ENCODE measurements at places on chromosomes 5 and 9.

DNA sequence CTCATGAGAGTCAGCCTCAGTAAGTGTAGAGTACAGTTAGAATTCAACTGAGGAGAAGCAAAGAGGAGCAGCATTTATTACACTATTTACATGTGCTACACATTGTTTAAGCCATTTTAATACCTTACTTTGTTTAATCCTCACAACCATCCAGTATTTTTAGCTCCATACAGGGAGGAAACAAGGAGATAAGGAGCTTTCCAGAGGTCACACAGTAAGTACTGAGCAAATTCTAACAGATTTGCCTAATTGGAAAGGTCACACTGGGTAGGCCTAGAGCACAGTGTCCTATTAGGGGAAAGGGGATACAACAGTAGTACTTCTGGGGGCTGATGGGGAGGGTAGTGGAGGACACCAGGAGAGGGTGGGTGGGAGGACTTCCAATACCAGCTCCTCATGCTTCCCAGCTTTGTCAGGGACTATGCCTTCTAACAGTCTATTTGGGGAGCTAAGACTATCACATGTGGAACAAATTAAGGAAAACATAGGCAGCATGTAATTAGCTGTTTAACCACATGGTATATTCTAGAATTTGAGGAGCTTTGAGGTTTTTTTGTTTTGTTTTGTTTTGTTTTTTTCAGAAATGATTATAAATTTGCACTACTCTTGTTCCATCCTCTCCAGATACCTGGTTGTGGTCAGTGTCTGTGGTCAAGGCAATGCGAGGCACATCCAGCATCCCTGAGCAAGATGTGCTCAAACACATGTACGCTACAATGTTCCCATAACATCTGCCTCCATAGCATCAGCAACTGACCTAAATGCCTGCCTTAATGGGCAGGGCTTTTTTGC is 96.0 kb upstream of the SLC12A2 start:
- DNase-seq = no peak

DNA sequence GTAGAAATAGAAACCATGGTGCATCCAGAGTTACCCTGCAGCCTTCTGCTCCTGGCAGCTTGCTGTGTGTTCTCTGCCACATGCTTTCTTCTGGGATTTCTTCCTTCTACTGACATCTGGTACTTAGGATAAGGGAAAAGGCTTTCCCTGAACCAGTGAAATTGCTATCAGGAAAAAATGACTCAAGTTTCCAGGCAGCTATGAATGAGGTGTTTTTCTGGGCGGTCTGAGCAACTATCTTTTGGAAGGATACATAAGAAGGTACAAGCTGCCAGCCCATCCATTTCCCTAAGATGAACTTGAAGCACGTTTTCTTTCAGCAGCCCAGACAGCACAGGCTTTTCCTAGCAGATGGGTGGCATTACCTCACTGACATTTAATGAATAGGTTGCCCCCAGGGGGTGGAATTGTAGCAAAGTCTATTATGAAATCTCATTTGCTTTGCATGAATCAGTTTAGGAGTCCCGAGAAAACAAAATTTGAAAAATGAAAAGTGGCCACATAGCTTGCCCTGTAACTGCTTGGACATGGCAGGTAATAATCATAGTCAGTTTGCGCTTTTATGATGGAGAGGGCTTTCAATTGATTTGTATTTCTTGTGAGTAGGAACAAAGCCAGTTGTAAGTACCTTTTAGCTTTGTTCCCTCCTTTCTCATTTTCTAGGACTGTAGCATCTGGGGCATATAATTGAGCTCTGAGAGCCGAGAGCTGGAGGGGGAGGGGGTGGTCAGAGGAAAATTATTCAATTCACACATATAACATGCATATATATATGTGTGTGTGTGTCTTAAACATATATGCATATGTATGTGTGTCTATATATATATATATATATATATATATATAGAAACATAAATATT is 108.5 kb downstream of the C9orf152 start:
- no peak for DNase-seq

DNA sequence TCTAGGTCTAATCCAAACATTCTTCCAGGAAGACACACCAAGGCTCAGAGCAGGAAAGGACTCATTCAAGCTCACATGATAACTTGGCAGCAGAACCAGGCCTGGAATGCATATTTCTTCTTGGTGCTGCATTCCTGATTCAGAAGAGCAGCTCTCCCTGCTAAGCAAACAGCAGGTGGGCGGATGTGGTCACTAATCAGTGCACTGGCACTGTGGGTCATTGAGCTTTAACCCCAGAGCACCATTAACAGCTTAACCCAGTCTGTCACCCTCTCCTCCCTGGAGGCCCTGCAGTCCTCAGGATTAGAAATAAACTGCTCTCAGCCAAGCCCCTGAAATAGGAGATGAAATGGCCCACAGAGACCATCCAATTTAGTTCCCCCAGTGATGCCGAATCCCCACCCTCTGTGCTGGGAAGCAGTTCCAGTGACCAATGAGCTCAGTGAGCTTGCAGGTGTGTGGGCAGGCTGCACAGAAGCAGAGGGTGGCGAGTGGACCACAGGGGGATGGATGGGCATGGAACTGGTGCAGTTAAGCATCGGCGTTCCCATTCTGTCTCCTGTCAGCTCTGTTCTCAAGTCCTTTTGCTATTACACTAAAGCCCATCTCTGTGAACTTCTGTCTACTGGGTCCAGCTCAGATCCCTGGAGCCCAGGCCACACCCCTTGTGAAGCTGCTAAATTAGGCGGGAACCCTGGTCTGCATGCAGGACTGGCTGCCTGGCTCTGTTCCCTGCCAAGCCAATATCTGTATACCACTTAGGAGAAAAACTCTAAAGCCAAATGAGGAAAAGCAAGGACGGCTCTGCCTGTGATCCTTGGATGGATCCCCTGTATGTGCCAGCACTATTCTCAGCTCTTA is 16.6 kb upstream of the MEGF9 start:
- DNase-seq = no peak

DNA sequence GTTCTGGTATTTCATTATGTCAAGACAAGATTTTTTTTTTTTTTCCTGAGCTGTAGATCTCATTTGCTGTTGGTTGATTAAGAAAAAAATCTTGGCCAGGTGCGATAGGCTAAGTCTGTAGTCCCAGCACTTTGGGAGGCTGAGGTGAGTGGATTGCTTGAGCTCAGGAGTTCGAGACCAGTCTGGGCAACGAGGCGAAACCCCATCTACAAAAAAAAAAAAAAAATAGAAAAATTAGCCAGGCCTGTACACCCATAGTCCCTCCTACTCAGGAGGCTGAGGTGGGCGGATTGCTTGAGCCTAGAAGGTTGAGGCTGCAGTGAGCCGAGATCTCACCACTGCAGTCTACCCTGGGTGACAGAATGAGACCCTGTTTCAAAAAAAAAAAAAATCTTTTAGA is 12.2 kb downstream of the CDC42SE2 start:
- DNase-seq = no peak

DNA sequence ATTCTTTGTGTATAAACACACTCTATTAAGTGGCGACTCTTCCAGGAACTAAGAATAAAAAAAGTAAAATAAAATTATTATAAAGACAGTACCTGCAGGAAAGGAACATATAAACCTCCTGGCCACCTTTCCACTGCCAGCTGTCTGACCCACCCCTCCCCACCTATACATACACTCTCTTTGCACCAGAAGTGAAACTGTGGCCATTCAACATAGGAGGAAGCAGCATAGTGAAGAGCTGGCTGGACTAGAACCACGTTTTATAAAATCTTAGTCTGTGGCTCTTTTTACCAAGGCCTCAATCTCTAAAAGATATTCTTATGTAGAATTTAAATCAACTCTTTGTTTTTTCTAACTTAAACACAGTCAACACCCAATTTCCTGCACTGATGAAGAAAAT is 289.6 kb downstream of the GABRB2 start:
- no peak for DNase-seq

- DNase-seq = no peak
Measured at GRCh38 chr5:77972469-77973252, 196.5 kb upstream of the TBCA start.

DNA sequence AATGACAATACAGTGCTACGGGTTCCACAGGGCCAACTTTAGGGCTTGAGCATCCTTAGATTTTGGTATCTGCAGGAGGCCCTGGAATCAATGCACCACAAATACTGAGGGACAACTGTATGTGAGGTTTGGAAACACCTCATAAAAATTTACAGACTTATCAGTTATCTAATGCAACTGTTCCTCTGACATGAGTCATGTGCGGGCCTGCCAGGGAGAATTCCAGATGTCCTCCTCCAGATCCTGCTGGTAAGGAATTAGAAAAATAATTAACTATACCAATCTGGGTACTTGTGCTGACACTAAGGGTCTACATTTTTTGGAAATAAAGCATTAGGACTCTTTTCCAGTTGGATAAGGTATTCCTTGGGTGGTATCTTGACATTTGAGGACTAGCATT is 333.3 kb downstream of the ARRDC3 start:
- DNase-seq = no peak

DNA sequence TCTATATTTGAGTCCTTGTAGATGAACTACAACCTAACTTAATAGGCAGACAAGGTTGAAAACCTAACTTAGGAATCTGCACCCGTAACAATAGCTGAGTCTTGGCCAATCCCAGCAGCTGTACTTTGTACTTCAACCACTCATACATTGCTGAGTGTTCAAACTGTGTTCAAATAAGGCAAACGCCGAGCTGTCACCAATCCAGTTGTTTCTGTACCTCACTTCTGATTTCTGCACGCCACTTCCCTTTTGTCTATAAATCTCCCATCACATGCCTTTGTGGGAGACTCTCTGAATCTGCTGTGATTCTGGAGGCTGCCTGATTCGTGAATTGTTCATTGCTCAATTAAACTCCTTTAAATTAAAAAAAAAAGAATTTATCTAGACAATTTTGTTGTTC is 167.8 kb upstream of the TUT7 start:
- DNase-seq = no peak

Data from left forelimb (tissue), 1 donor.